Foreskin keratinocyte (primary cell): ENCODE measurements at places on chromosomes 3 and 15. TPM values are rescaled to one million over a fixed set of nuclear protein-coding genes. Genes with fewer than 3 reads are reported as not detected.

The LEKR1 gene
- 0.03 and 0.27 TPM in 2 replicates for polyA plus RNA-seq

The SLC24A5 gene
- polyA plus RNA-seq, result not detected in 2 replicates

The STAC gene
- 0.76 and 1.3 TPM in 2 replicates for polyA plus RNA-seq

The C2CD4A gene
- not detected in 2 replicates for polyA plus RNA-seq

The P2RY14 gene
- polyA plus RNA-seq, result not detected in 2 replicates

The SYNPR gene
- not detected in 2 replicates for polyA plus RNA-seq
